Mesothelial cell of epicardium (in vitro differentiated cells): ENCODE measurements at places on chromosomes 11 and 22. TPM values are rescaled to one million over a fixed set of nuclear protein-coding genes. Genes with fewer than 3 reads are reported as not detected.

Gene PNPLA5
- not detected in 3 replicates for total RNA-seq

Gene MS4A6E
- total RNA-seq, result not detected in 3 replicates

Gene IL18
- total RNA-seq, result 0.24 to 0.31 TPM (median 0.29 TPM) in 3 replicates

Gene GRAMD1B
- 8.4 to 9.0 TPM (median 9.0 TPM) in 3 replicates for total RNA-seq

Gene OVCH2
- 8.5 to 9.7 TPM (median 9.6 TPM) in 3 replicates for total RNA-seq

Gene MUC5AC
- not detected in 3 replicates for total RNA-seq

- H3K4me3 ChIP-seq, result no peak overlapping the region
- no peaks in the 10 kb centered on the region for H3K36me3 ChIP-seq
- peaks cover 8% of the 10 kb centered on the region for H3K4me1 ChIP-seq
- H3K27ac ChIP-seq, result no peak overlapping the region
These were observed 19.5 kb downstream of the PC start for GRCh38 chr11:66938582-66939135.

GRCh38 chr11:36385121-36385970, 89.3 kb downstream of the PRR5L start:
- DNase-seq, result no peak
- no peak overlapping the region for H3K27ac ChIP-seq
- no peaks in the 10 kb centered on the region for H3K27me3 ChIP-seq
- H3K4me1 ChIP-seq, result peaks cover 4% of the 10 kb centered on the region
- H3K36me3 ChIP-seq, result no peaks in the 10 kb centered on the region

- H3K4me1 ChIP-seq, result peaks cover 15% of the 10 kb centered on the region
- no peaks in the 10 kb centered on the region for H3K27me3 ChIP-seq
- no peaks in the 10 kb centered on the region for H3K36me3 ChIP-seq
- DNase-seq, result no peak
- no peak overlapping the region for H3K4me3 ChIP-seq
These were observed 82.9 kb downstream of the PKNOX2 start for GRCh38 chr11:125247431-125247830.

DNA sequence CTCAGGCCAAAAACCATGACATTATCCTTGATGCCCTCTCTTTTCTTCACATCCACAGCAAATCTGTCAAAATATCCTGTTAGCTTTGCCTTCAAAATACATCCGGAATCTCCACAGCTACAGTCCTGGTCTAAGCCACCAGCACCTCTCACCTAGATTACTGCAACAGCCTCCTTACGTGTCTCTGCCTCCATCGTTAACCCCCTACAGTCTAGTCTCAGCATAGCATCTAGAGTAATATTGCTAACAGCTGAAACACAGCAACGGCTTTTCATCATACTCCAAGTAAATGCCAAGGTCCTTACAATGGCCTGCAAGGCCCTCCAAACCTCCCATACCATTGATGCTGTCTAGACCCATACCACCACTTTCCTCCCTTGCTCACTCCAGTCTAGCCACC, 4.4 kb downstream of the TSG101 start:
- H3K4me1 ChIP-seq, result peaks cover 13% of the 10 kb centered on the region
- H3K27me3 ChIP-seq, result no peaks in the 10 kb centered on the region
- DNase-seq, result no peak
- H3K27ac ChIP-seq, result no peak overlapping the region

DNA sequence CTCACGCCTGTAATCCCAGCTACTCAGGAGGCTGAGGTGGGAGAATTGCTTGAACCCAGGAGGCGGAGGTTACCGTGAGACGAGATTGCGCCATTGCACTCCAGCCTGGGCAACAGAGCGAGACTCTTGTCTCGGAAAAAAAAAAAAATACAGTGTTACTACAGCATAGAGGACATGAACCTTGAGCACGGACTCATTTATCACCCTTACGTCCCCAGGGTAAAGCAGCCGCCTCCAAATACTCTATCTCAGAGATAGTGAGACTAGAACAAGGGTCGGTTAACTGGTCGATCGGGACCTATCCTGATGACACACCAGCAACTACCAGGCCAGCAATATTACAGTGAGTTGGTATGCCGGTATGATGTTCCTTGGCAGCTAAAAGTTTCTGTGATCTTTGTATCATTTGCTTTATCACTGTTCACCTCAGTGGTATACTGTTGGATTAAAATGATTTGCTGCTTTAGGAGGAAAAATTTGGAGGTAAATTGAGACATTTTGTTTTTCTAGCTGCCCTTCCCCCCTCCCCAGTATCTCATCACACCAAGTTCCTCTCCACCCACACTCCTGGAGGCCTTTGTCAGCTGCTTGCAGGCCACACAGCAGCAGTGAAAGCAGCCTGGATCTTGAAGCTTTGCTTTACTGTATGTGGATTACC, 7.0 kb upstream of the SIDT2 start:
- no peak for DNase-seq
- peaks cover 6% of the 10 kb centered on the region for H3K36me3 ChIP-seq

GRCh38 chr22:41106122-41106968, 14.0 kb downstream of the EP300 start:
- H3K27ac ChIP-seq, result peak overlapping the region; percentile 66
- H3K36me3 ChIP-seq, result peaks cover 16% of the 10 kb centered on the region
- no peak for DNase-seq
- no peaks in the 10 kb centered on the region for H3K27me3 ChIP-seq

GRCh38 chr11:6655020-6655789, 404 bp downstream of the DCHS1 start:
- no peak overlapping the region for H3K4me3 ChIP-seq
- peaks cover 18% of the 10 kb centered on the region for H3K27me3 ChIP-seq
- H3K27ac ChIP-seq, result no peak overlapping the region
- no peaks in the 10 kb centered on the region for H3K36me3 ChIP-seq

GRCh38 chr11:59510941-59511589, at the start of gene OR4D9:
OR4D9 (plus strand) TSS chr11:59511539; CDS start chr11:59514913, 3,374 bp downstream.
- peaks cover 31% of the 10 kb centered on the region for H3K27me3 ChIP-seq
- H3K36me3 ChIP-seq, result no peaks in the 10 kb centered on the region
- H3K4me3 ChIP-seq, result no peak within 1 kb of the TSS
- no peak for DNase-seq
- H3K27ac ChIP-seq, result no peak within 1 kb of the TSS

- no peaks in the 10 kb centered on the region for H3K27me3 ChIP-seq
- no peak overlapping the region for H3K27ac ChIP-seq
- no peak overlapping the region for H3K4me3 ChIP-seq
- DNase-seq, result no peak
- peaks cover 29% of the 10 kb centered on the region for H3K4me1 ChIP-seq
- H3K36me3 ChIP-seq, result peaks cover 26% of the 10 kb centered on the region
These were observed 18.2 kb upstream of the CCDC34 start for GRCh38 chr11:27381238-27381666.

DNA sequence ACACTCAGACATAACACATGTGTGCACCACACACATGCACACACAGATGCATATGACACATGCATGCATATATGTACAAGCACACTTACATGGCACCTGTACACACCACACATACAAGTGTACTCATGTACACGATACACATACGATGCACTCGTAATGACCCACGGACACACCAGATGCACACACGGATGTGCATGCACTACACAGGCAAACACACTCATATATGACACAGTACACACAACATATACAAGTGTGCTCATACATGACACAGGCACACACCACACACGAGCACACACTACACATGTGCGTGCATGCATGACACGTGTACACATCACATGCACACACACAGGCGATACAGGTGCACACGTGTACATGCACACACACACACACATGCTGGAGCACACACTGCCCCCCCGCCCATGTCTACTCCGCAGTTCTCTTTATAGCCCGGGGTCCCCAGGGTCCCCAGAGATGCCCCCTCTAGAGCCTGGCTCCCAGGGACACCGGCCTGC, 4.8 kb upstream of the TH start:
- H3K27ac ChIP-seq, result no peak overlapping the region
- peaks cover 17% of the 10 kb centered on the region for H3K4me1 ChIP-seq
- no peak for DNase-seq
- no peaks in the 10 kb centered on the region for H3K36me3 ChIP-seq

- H3K4me3 ChIP-seq, result no peak overlapping the region
- no peaks in the 10 kb centered on the region for H3K4me1 ChIP-seq
- no peaks in the 10 kb centered on the region for H3K36me3 ChIP-seq
- no peak overlapping the region for H3K27ac ChIP-seq
These were observed 11.2 kb downstream of the FOLR1 start for GRCh38 chr11:72203163-72203562.

DNA sequence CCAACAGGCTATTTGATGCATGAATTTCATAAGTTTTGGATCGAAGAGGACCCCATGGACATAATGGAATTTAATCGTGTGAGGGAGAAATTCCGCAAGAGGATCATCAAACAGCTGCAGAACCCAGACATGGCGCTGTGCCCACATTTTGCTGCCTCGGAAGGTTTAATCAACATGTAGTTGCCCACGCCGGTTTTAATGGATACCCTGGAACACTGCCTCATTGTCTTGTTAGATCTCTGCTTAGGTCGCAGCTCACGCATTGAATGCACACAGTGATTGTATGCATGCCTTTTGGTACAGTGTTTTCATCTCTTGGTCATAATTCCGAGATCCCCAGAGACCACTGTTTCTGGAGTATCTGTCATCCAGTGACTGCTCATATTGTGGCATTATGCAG, 46.8 kb downstream of the SLN start:
- peaks cover 10% of the 10 kb centered on the region for H3K27me3 ChIP-seq
- no peak overlapping the region for H3K4me3 ChIP-seq
- H3K4me1 ChIP-seq, result peaks cover 4% of the 10 kb centered on the region
- H3K27ac ChIP-seq, result no peak overlapping the region
- H3K36me3 ChIP-seq, result no peaks in the 10 kb centered on the region

DNA sequence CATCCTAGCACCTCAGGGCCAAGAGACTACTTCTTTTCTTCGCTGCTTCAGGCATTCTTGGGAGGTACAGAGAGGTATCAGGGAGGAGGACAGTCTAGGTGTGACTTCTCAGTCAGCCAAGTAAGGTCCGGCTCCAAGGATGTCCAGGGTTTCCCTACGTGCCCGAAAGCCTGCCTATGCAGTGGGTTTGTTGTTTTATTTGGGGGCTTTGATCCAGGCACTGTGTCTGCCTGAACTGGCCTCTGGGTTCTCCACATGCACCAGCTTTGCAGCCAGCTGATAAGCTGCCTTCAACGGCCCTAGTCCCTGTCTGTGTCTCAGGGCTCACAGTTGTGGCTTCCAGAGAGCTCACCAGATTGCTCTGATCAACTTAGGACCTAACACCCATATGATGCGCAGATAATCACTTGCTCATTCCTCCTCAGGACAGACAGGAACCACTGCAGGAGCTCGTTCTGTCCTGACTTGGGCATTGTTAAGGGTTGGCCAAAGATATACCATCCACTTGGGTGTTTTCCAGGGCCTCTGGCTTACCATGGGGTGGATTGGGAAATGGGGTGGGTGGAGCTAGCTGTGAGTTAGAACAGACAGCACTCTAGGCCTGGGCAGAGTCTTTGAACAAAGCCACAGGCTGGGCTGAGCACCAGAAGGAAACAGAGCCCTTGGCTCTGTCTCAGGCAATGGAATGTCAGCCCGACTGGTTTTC, 45.5 kb upstream of the CRYBB3 start:
- no peak for DNase-seq
- no peak overlapping the region for H3K4me3 ChIP-seq
- H3K4me1 ChIP-seq, result no peaks in the 10 kb centered on the region
- H3K27ac ChIP-seq, result peak overlapping the region; percentile 62
- H3K27me3 ChIP-seq, result no peaks in the 10 kb centered on the region
